NCI-H2029 (cell line): ENCODE measurements at places on chromosomes 1 and 21.

- DNase-seq: no peak
Measured at GRCh38 chr1:73644198-73644597, 553.8 kb downstream of the LRRIQ3 start.

- DNase-seq: no peak
Measured at GRCh38 chr21:38273745-38274542, 17.2 kb downstream of the KCNJ15 start.

- DNase-seq: no peak
Measured at GRCh38 chr21:45424854-45425795, 20.2 kb downstream of the COL18A1 start.

- no peak for DNase-seq
Measured at GRCh38 chr1:186057086-186057485, 318.0 kb downstream of the TPR start.

GRCh38 chr1:152502496-152503180, 8.0 kb upstream of the LCE5A start:
- no peak for DNase-seq

GRCh38 chr1:59976194-59977074, 49.9 kb upstream of the CYP2J2 start:
- DNase-seq: peak; percentile 76

DNA sequence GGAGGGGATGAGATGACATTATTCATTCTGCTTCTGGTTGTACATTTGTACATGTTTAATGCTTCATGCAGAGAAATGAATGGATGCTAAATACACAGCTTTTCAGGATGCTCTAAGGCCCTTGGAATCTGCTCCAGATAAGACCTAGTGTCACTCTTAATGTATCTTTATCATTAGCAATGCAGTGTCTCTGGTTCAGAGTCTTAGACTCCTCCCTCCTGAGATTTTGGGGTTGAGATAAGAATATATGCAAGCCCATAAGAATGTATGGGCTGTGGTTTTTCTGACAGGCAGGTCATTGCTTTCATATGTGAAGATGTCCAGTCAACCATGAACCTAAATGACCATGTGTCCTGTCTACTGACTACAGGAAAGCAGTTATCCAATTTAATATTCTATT, 415.5 kb downstream of the RPS6KC1 start:
- no peak for DNase-seq

- DNase-seq: peak; percentile 81
Measured at GRCh38 chr1:62024690-62025089, 170.0 kb upstream of the L1TD1 start.

DNA sequence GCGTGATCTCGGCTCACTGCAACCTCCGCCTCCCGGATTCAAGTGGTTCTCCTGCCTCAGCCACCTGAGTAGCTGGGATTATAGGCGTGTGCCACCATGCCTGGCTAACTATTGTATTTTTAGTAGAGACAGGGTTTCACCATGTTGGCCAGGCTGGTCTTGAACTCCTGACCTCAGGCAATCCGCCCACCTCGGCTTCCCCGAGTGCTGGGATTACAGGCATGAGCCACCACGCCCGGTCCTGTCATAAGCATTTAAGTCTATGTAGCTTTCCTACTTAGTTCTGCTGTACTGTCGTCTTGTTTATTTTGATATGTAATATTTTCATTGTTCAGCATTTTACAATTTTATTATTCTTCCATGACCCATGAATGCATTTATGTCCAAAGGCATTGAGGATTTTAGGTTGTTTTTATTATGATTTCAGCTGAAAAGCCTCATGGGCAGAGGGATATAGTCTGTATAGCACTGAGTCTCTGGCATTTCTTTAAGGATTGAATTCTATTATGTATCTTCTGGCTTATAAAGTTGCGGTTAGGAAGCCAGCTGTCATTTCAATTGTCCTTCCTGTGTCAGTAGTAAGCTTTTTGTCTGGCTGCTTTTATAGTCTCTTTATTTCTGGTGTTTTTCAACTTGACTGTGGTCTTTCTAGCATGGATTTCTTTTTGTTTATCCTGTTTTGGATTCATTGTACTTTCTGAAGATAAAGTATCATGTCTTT, 9.2 kb downstream of the AGPAT3 start:
- no peak for DNase-seq

DNA sequence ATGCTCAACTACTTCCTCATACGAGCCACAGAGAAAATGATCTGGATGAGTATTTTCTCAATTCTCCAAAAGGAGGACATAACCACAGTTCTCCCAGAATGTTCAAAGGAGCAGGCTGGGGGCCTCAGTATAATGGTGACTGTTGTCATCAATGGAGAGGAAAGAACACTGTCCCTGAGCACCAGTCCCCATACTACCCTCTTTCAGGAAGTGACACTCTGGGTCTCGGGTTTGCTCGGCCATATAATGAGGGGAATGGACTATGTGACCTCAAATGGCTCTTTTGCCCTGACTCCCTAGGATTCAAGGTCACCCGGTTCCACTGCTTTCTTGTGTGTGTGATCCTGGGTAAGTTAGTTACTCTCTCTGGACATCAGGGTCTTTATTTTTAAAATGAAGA, 22.8 kb downstream of the SLC9A1 start:
- no peak for DNase-seq

GRCh38 chr1:116886291-116886878, 23.3 kb upstream of the PTGFRN start:
- DNase-seq: no peak

DNA sequence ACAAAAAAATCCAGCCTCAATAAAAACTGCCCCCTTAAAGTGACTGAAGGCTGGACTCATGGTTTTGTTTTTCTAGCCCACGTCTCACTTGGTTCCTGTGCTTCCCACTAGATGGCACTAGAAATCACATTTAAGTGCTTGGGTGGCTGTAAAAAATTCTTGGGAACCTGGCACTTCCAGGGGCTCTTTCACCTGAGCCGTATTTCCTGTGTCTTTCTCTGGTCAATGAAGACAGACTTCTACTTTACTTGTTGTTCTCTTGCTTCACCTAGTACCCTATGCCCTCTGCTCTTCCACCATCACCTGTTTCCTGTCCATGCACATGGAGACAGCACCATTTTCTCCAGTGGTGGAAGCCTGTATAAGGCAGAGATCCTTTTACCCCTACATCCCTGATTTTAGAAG, 20.0 kb downstream of the METTL13 start:
- no peak for DNase-seq

- no peak for DNase-seq
Measured at GRCh38 chr1:76615253-76616035, 251.8 kb upstream of the ST6GALNAC5 start.

- no peak for DNase-seq
Measured at GRCh38 chr1:6823793-6824192, 38.5 kb downstream of the CAMTA1 start.

DNA sequence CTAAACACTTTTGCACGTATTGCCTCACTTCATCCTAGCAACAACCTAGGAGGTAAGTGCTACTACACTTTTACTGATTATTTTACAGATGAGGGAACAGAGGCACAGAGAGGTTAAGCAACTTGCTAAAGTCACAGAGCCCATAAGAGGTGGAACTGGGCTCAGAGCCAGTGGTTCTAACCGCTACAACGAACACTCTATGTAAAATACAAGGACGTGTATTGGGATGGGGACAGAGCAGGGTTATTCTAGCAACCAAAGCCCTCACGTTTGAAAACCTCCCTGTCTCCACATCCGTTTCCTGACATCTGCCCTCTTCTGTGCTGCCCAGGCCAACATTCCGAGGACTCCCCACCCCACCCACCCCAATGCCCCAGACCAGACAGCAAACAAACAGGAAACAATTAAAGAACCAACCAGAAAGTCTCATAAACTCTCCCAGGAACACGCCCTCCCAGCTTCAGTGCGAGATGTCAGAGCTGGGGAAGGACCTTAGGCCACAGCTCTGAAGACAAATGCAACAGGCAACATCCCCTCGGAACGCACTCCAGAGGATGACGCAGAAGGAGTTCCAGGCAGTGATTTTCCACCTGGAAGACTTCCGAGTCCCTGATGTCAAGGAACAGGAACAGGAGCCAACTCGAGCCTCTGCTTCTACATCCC, 41.1 kb downstream of the GLIS1 start:
- no peak for DNase-seq

GRCh38 chr1:211800925-211801607, 29.5 kb downstream of the LPGAT1 start:
- no peak for DNase-seq

GRCh38 chr1:152179566-152179965, 20.5 kb upstream of the RPTN start:
- DNase-seq: no peak

DNA sequence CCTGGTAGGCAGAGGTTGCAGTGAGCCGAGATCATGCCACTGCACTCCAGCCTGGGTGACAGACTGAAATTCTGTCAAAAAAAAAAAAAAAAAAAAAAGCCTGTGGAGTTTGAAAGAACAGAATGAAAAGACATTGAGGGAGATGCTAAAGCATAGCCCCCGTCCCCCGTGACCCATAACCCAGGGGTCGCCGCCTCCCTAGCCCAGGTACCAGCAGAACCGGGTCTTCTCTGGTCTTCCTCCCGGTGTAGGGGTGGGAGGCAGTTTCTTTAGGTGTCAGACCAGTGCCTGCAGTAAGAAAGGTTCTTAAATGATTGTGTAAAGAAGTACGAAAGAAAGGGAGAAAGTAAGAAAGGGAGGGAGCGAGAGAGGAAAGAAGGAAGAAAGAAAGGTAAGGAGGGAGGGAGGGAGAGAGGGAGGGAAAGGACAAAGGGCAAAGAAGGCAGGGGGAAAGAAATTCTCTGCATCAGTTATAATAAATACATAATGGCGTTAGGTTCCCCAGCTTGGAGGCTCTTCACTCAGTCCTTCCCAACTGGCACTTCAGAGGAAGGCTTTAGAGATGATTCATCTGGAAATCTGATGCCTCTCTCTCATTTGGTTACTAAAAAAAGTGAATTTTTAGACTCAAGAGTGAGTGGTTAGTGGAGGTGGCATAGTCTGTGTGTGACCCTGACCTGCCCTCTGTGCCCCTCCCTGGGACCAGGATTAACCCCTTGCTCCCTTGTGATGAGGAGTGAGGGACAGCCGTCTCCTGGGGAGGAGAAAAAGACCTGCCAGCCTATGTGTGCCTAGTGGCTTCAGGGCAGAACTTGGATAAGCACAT, 1.1 kb downstream of the IL24 start:
- DNase-seq: peak; percentile 9

DNA sequence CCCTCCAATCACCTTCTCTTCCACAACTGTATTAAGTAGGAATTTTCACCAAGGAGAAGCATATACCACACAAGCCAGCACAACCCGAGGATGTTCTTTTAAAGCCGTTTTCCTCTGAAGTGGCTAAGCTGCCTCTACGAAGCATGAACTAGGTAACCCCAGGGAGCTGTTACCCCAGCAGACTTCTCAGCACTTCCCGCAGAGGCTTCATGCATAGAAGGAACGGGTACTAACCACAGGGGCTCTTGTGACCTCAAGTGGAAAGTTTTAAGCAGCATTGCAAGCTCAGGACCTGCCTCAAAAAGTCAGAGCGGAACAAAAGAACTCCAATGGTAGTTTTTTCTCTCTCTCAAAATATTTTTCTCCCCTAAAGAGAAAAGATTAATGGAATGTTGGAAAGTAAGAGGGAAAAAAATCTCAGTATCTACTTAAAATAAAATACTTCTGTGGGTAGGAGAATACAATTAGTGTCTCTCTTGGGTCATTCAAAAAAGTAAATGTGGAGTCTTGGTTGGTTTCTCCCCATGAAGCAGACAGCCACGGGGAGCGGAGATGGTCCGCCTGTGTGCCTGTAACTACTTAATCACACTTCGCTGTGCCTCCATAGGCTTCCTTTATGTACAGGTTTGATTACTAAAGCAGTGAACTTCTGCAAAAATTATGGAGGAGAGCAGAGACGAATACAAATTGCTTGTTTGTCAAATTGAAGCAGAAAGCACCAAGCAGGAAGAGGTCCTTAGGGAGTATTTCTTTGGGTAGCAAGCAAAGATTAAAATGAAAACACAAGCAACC, 40.9 kb downstream of the STX6 start:
- DNase-seq: no peak

- no peak for DNase-seq
Measured at GRCh38 chr1:227390525-227390924, 72.2 kb upstream of the CDC42BPA start.

DNA sequence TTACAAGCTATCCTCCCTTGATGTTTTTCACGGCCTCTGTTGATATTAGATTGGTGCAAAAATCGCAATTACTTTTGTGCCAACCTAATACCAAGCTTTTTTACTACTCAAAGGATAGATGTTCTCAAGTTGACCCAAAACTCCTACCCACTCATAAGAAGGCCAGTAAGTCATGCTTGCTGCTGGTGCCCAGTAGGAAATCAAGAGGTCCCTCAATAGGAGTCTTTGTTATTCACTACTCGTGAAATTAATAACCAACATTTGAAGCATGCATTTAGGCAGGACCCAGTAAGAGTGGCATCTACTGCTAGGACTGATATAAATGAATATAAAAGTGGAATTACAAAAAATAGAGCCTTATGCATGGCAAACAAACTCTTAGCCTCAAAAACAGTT, 52.6 kb downstream of the APP start:
- no peak for DNase-seq

DNA sequence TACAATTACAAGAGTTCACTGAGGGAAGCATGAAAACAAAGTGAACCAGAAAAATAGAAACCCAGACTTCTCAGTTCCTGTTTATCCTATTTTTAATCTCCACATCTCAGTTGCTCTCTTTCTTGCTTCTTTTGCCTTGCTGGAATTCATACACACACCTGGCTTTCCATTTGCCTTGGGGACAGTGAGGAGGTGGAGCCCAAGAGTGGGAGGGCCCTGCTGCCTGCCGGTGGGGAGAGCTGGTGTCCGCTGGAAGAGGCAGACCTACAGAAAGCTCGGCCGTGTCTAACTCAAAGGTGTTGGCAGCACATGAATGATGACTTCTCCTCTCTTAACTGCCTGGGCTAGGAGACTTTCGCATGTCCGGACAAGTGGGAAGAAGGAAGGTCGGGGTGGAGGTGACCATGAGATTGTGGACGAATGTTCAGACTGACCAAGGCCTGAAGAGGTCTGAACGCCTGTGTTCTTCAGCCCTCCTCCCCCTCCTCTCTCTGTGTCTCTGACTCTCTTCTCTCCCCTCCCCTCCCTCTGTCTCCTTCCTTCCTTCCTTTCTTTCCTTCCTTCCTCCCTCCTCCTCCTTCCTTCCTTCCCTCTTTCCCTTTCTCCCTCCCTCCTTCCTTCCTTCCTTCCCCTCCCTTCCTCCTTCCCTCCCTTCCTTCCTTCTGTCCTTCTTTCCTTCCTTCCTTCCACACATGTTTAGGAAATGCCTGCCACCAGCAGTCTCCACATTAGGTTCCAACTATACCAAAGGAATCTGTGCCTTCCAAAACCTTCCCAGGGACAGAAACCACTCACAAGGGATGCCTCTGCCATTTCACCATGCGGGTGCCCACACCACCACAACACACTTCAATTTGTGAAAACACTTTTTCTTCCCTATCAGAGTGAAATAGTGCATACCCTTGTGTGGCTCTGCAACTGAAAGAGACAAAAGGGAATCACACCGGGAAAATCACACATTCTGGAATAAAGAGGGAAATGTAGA, 157.3 kb upstream of the RUNX1 start:
- peak; percentile 60 for DNase-seq

DNA sequence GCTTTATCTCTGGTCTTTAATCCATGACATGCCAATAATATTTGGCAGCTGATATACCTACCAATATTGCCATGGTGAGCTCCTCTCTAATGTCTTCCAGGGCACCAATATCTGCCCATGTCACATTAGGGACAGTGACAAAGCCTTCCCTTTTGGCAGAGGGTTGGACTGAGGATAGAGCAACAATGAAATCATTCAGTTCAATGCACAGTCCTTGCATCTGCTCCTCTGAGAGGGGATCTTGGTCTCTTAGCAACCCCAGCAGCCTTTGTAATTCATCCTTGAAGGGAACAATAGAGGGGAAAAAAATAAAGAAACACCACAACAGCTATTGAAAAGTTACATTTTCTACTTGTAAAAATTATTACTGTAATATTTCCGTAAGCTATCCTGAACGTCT, 42.3 kb downstream of the NVL start:
- DNase-seq: no peak
